ENCODE measurements at places on chromosomes 7 and 10. TPM values are rescaled to one million over a fixed set of nuclear protein-coding genes. Genes with fewer than 3 reads are reported as not detected.

DNA sequence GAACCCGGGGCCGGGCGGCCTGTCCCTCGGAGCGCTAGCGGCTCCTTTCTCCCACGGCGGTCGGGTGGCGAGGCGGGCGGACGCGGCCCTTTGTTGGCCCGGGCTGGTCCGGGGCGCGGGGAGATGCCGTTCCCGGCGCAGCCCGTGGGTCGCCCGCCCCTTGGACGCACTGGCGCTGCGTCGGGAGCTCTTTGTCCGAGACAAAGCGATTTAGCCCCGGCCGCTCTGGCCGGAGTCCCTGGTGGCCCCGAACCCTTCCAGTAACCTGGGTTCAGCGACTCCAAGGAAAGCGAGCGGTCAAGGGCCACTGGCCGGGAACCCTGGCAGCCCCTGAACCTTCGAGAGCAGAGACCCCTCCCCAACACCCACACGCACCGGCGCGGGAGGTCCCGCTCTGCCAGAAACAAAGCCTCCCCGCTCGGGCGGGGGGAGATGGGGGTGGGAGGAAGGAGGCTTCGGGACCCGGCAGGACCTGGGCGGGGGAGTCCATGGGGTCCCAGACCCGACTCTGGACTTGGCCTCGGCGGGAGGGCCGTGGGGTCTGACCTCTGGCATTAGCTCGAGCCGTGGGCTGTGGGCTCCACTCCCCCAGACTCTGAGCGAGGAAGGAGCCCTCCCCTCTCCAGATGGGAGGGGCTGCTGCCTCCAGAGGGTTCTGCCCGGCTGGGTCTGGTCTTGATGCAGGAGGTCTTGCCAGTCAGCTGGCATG is 836 bp downstream of the DPYSL4 start:
- DNase-seq, result peak; percentile 52

DNA sequence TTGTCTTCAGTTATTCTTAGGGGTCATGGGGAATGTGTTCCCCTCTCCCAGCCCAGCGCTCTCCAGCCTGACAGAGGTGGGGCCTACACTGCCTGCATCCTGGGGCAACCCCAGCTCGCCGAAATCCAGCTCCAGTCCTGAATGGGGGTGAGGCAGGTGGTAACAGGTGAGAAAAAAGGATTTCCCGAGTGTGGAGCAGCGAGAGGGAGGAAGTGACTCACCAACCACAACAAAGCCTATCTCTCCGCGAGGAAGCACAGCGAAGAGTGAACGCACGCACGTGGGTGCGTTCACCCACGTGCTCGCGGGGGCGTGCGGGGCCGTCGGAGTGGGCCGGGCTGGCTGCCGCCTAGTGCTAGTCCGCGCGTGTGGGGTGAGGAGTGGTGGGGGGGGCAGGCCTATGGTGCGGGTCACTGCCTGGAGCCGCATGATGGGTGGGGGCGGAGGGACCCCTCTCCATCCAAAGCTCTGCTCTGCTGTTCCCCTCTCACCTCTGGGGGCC is 855 bp upstream of the PALD1 start:
- no peak for DNase-seq

- no peak for DNase-seq
Measured at GRCh38 chr7:149823191-149823630, 15.0 kb upstream of the ZNF862 start.

Gene ATP5F1C
- polyA plus RNA-seq, result 695 TPM

DNA sequence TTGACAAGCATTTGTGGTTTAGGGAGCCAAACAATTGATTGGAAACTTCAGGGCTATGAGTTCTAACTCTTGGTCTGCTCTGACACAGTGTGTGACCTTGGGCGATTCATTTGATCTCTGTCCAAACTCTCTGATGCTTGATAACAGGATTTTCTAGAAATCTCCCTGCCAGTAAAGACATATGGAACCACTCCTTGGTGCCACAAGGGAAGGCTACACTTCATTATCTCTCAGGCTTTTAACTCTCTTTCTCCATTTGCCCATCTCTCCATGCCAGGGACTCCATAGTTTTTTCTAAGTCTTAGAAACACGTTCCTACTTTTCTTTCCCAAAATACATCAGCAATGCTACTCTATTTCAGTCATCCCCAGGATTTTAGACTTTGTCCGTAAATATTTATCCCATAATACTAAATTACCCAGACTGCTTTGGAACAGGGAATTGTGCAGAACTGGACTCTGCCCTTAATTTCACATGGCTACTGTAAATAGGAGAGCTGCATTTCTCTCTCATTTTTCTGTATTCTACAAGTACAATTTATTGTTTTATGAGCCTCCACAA is 488.2 kb downstream of the SUGCT start:
- DNase-seq, result no peak

Gene NXPH1
- not detected for polyA plus RNA-seq

DNA sequence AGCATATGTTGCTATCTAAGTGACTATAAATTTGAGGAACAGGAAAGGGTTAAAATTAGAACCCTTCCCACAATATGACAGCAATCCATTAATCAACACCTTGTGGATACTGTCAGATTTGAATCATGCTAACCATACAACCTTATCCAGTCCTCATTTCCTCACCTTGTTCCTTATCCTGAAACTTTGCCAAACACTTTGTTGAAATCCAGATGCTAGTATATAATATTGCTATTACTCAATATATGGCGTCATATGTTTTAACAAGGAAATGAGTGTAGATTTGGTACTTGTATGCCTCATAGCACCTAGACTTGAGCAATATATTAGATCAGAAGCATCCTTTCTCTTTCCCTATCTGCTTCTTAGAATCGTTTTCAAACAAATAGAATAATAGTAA is 66.3 kb upstream of the SLC25A13 start:
- DNase-seq, result no peak

DNA sequence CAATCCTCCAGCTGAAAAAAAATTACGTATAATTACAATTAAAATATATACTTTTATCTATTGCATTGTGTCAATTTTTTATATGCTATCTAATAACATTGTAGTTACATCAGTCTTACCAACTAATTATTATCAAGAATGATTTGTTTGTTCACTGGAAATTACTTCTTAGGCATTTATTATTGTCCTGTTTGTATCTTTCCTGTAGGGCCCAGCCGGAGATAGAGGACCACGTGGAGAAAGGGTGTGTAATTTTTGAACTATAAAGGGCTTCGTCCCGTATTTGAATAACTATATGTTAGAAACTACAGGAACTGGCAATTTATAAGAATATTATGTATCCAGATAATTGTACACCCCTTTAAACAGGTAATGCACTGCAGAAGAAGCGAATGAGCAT is 4.1 kb downstream of the COL1A2 start:
- DNase-seq, result no peak

Gene CRYGN
- not detected for polyA plus RNA-seq

Gene GJD4
- polyA plus RNA-seq, result not detected

- no peak for DNase-seq
Measured at GRCh38 chr10:68795886-68796532, 31.3 kb upstream of the STOX1 start.

Gene SEPHS1
- 48.8 TPM for polyA plus RNA-seq

DNA sequence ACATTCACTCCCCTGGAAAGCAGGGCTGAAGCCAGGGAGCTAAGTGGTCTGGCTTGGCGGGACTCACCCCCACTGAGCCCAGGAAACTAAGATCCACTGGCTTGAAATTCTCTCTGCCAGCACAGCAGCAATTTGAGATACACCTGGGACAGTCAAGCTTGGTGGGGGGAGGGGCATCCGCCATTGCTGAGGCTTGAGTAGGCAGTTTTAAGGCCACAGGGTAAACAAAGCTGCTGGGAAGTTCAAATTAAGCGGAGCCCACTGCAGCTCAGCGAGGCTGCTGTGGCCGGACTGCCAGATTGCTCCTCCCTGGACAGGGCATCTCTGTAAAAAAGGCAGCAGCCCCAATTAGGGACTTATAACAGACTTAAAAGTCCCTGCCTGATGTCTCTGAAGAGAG is 108.2 kb upstream of the FAM13C start:
- DNase-seq, result no peak

- DNase-seq, result no peak
Measured at GRCh38 chr10:17836942-17837341, 27.8 kb downstream of the MRC1 start.

- DNase-seq, result peak; percentile 89
Measured at GRCh38 chr10:6409971-6410643, 170.0 kb downstream of the PRKCQ start.

DNA sequence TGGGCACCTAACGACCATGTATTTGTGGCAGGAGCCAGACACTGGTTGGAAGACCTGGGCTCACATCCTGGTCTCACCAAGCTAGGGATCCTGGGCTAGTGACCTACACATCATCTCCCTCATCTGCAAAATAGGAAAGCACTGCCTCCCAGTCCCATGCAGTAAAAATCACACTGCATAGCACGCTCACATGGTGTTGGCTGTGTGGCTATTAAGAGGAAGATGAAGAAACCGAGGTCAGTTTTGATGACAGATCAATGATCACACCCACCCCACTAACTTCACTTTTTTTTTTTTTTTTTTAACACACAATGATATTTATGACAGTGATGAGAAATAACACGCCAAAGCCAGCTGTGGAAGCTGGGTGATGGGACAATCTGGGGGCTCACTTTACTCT is 146.5 kb downstream of the RNF216 start:
- no peak for DNase-seq

DNA sequence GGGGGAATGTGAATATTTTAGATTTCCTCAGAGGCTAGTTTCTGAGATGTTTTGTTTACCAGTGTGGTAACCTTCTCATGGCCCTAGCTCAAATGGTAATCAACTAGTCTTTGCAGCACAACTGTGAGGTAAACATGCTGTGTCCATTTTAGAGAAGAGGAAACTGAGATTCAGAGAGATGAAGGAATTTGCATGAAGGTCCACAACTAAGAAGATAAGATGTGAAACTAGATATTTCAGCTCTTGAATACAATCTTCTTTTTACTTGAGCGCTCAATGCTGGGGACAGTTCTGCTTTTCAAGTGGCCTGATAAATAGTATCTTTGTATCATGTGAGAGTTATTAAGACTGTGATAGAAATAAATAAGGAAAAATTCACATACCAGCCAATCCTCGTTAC is 245.4 kb downstream of the AUTS2 start:
- no peak for DNase-seq

DNA sequence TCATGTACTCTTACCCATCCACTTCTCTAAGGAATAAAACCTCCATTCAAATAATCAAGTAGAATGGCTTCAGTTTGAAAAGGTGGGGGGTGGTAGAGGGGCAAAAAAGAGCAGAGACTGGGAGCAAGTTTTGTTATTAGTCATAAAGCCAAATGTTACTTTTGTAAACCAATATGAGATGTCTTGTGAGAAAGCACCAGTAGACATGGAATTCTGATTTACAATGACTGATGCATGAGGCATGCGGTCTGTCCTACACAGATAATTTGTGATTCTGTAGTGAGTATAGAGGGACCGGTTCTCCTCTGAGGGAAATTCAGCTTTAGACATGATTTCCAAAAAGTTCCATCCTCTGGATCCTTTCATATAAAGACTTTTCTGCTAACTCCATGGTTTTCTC is 12.9 kb upstream of the ABCA13 start:
- DNase-seq, result no peak

DNA sequence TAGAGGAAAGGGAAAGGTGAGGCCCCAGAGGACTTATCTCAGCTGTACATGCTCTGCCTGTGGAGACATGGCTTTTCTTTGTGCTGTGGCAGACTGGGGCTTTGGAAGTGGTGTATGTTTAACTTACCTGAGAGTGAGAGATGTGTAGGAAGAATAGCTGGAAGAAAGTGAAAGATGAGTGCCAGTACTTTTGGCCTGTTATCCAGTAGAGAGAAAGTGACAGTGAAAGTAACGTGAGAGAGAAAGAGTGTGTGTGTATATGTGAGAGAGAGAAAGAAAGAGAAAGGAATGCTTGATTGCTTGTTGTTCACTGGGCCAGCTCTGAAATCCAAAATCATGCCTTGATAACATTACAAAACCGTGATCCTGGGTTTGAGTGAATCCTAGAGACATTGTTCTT is 25.5 kb downstream of the MTURN start:
- no peak for DNase-seq

Gene PIK3CG
- 0.15 TPM for polyA plus RNA-seq

GRCh38 chr7:30687604-30688003 is 5.3 kb upstream of the CRHR2 start:
- DNase-seq, result no peak

DNA sequence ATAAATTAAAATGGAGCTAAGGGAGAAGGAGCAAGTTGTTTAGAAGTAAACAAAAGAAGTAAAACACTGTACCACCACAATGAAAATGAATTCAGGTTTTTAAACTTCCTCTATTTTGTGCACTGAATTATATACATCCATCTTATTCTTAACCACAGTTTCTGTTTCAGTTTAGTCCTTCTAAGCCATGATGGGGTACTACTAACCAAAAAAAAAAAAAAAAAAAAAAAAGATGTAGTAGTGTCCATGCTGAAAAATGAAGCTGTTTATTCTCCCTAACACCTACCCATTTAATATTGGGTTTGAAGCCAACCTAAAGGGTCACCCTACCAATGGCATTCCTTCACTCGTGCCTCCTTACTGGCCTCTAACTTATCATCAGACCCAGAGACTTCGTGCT is 3.4 kb upstream of the BMPR1A start:
- no peak for DNase-seq

Gene NKX2-3
- not detected for polyA plus RNA-seq

DNA sequence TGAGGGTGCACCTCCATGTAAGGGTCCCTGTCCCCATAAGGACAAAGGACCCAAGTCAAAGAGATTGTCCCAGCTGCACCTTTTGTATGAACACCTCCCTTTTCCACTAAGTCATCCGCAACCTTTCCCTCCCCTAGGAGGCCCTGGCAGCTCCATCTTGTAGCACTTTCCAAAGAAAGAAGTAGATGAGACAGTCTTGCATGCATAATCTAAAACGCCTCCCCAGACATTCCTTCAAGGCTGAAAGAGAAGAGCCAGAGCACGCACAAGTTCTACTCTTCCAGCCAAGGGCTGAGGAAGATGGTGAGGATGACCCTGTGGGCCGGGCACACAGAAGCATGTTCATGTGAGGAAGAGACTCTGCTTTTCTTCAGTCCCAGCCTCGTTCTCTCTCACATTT is 194.4 kb downstream of the TNS3 start:
- DNase-seq, result peak; percentile 19

DNA sequence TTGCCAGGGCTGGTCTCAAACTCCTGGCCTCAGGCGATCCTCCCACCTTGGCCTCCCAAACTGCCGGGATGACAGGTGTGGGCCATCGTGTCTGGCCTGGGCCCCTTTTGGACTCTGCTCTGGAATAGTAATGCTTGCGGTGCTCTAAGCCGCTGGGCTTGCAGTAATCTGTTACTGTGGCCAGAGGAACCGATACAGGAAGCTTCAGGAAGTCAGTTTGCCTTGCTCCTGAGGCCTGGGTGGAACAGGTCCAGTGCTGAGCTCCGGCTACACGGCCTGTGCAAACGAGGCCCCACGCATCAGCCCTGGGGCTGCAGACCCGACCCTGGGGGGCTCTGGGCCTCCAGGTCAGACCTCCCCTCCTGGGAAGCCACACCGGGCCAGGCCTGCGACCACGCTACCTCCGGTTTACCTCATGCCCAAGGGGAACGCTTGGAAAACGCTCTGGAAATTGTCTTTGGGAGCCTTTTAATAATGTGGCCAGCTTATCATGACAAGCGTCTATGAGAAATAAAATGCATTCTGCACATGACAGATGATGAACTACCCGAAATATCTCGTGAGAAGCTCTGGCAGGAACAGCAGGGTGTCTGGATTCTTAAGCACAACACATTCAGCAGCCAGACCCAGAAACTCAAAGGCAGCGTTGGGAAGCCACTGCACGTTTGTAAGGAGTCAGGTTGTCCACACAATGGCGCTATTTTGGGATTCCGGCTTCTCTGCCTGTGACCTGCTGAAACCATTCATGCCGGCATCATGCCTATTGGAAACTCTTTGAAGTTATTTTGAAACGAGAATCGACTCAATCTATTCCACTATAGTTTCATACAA is 10.1 kb upstream of the ADAP1 start:
- DNase-seq, result peak; percentile 45

Gene IFIT1B
- not detected for polyA plus RNA-seq
